ENCODE measurements at places on chromosomes 7 and 10. TPM values are rescaled to one million over a fixed set of nuclear protein-coding genes. Genes with fewer than 3 reads are reported as not detected.

The PRKG1 gene
- total RNA-seq = not detected

The SAMD9 gene
- total RNA-seq = 1.5 TPM

The OPTN gene
- 16.9 TPM for total RNA-seq

DNA sequence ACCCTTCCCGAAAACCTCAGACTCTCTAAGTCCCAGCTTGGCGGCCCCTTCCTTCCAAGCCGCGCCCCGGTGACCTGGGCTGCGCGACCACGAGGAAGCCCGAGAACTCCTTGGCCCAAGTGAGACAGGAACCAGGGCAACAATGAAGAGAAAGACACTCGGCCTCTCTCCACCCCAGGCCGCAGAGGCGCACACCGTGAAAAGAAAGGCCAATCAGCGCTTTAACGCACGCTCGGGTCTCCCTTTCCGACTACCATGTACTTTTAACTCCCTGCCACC is 166.4 kb upstream of the PPP1R3A start:
- H3K36me3 ChIP-seq = no peaks in the 10 kb centered on the region
- peaks cover 43% of the 10 kb centered on the region for H3K4me1 ChIP-seq
- DNase-seq = no peak
- H3K27me3 ChIP-seq = peaks cover 28% of the 10 kb centered on the region
- H3K27ac ChIP-seq = no peak overlapping the region

GRCh38 chr7:77409005-77409738 is 7.0 kb downstream of the GSAP start:
- peak overlapping the region; percentile 49 for H3K4me3 ChIP-seq
- H3K36me3 ChIP-seq = no peaks in the 10 kb centered on the region
- peaks cover 85% of the 10 kb centered on the region for H3K4me1 ChIP-seq

DNA sequence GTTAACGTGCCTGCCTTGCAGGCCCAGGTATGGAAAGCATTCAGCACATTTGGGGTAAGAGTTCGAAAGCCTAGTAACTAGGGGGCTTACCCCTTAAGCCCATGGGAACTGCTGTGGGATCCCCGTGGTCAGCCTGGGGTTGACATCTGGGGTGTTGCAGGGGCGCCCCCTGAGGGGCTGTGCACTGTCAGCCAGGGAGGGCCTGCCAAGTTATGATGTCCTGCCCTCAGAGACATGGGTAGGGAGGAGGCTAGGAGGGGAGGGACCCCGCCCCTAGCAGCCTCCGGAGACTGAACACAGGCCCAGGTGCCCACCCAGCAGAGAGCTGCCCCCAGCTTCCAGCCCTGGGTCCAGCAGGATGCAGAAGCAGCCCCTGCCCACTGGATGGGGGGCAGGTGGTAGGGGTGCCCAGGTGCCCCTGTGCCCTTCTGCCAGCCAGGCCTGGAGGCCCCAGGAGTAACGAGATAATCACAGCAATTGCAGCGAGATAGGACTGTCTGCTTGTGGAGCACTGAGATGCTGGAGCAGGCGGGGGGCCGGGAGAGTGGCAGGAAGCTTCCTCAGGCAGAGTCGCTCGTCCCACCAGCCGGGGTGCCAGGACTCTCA is 153.3 kb downstream of the UBE2H start:
- no peak for DNase-seq
- H3K4me3 ChIP-seq = no peak overlapping the region
- no peak overlapping the region for H3K27ac ChIP-seq

DNA sequence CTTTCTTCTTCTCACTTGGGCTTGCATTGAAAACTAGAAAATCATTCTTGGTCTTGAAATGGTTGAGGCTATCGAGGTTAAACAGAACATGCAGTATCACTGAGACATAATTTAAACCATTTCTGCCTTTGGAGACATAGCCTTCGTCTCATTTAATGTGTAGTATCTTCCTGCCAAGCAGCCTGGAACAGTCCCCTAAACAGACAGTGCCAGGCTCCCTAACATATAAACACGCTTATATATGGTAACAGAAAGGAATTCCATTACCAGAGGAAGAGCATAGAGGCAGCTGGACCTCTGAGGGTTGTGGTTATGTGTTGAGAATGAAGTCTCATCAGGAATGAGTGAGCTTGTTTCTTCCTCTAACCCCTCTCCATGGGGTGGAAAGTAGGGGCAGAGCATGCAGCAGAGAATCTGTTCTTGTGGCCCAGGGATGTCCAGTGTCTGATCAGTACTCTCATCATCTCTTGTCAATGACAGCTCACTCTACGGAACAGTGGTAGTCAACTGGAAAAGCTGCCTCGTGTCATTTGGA is 11.2 kb downstream of the CACNB2 start:
- H3K36me3 ChIP-seq = no peaks in the 10 kb centered on the region
- H3K4me3 ChIP-seq = no peak overlapping the region
- H3K27ac ChIP-seq = no peak overlapping the region
- H3K27me3 ChIP-seq = peaks cover 5% of the 10 kb centered on the region
- H3K4me1 ChIP-seq = no peaks in the 10 kb centered on the region
- no peak for DNase-seq

- no peaks in the 10 kb centered on the region for H3K27me3 ChIP-seq
- H3K27ac ChIP-seq = no peak overlapping the region
- peaks cover 25% of the 10 kb centered on the region for H3K4me1 ChIP-seq
- H3K4me3 ChIP-seq = no peak overlapping the region
These were observed 11.4 kb upstream of the FAS start for GRCh38 chr10:88979153-88979562.

Data from HepG2 (cell line).